ENCODE measurements at places on chromosomes 4 and X.

DNA sequence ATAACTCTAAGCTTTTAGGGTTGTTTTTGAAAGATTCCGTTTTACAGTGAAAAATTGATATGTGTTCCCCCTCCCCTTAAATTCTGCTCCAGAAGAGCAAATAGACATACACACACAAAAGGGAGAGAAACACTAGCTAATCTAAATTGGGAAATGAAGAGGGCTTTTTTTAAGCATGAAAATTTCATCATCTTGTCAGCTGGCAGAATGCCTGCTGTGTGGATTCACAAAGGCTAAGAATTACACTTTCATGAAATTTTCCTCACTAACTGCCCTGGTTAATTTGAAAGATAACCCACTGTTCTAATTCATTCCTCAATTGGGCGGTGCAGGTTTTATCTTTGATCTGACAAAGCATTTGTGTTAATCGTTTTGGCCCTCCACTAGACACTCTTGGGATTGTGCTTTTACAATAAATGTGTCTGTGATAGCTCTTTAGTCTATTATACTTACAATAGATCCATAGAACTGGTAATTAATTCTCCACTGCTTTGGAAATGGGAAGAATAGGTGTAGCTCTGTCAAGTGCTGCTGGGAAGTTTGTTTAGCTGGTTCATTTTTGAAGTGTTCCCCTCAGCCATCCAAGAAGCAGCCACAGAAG, 152.9 kb downstream of the POLA1 start:
- no peak for DNase-seq

DNA sequence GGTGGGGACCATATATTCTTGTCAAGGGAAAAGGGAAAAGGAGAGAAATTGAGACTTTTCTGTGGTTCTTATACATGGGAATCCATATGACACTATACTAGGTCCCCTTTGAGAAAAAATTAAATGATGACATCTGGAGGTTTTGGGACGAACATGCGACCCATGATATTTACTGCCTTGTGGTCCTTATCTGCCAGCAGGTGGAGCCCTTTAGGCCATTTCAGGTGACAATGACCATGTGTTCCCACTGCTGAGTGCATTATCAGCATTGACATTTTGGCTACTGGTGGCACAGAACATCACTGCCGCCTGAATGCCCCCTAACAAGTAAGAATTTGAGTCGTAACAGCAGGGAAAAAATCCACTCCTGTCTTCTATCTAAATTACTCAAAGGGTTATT, 843.4 kb downstream of the FSTL5 start:
- no peak for DNase-seq

DNA sequence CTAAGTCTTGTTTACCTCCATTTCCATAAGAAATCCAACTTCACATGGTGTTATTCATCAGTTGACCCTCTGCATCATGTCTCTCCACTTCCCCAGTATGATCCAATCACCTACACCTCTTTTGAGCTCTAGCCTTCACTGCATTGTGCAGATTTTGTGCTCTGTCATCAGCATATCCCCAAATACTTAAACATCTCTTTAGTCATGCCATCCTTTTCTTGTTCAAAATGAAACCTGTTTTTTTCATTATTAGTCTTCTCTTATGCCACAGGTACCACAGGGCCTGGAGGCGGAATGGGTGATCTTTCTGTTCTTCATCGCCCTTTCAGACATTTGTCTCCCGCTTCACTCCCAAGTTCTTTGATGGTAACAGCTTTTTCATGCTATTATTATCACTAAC, 382.7 kb upstream of the GALNTL6 start:
- DNase-seq, result no peak

- DNase-seq, result no peak
These were observed 3.7 kb upstream of the RAB9A start for GRCh38 chrX:13685126-13685763.

GRCh38 chr4:46889410-46889809, 19.6 kb downstream of the COX7B2 start:
- no peak for DNase-seq

GRCh38 chr4:130186931-130187330, 1091.0 kb downstream of the C4orf33 start:
- no peak for DNase-seq

GRCh38 chr4:127250577-127250976, 382.2 kb upstream of the INTU start:
- DNase-seq, result no peak

GRCh38 chrX:6644411-6644810, 109.5 kb upstream of the VCX3A start:
- DNase-seq, result no peak

GRCh38 chr4:115515366-115515765, 401.9 kb upstream of the NDST4 start:
- DNase-seq, result no peak

DNA sequence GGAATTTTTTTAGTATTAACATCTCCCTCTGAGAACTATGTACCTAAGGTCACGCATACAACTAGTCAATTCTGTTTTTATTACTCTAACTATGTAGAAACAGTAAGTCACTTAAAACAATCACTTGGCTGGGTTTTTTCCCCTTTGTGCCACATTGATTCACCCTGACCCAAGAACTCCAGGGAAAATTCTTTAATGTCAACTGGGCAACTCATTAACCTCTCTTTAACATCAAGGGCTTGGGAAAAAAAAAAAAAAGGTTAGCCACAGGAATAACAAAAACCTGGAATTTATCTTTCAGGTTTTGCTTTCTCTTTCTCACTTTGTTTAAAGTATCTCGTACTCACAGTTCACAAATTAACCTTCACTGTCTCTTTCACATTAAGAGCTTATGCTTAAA, 8.1 kb downstream of the RPL9 start:
- no peak for DNase-seq

DNA sequence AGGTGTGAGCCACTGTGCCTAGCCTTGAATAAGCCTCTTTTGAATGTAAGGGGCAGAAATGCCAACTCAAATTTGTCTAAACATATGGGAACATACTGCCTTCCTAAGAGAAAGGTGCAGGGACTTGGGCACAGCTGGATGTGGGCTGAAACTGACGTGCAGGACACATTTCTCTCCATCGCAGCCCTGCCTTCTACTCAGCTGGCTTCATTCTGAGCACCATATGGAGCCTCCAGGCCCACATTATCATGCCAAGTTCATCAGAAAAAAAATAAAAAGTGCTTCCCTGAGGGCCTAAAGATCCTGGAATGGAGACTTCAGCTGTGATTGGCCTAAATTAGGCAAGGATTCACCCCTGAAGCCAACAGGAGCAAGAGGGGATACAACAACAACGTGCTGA, 386.2 kb downstream of the RAB28 start:
- DNase-seq, result no peak

- no peak for DNase-seq
These were observed 46.1 kb downstream of the KLF3 start for GRCh38 chr4:38710053-38710452.

DNA sequence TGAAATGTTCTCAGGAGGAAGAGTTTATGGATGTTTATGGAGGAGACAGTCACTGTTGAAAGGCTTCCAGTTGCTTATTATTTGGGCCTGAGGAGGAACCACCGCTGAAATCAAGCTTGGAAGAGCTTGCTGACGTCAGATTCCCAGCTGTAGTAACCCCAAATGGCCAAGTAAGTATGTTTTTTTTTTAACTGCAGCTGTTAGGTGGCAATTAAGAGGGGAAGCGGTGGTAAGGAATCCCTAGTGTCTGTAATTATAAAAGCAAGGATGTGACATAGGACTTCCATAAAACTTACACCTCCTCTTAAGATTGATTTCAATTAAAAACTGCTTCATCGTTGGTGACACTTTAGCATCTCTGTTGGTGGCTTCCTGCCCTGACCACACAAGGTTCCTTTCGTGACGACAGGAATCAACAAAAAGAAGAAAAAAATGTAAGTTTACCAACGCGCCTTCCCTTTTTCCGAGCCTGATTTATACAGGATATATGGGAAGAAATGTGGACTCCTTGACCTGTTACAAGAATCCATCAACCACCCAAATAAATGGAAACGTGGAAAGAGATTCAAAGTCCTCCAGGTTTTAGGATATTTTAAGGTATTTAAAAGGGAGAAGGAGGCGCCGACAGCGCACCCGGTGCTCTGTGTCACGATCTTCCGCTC, 884 bp downstream of the RELL1 start:
- DNase-seq, result peak; percentile 5

DNA sequence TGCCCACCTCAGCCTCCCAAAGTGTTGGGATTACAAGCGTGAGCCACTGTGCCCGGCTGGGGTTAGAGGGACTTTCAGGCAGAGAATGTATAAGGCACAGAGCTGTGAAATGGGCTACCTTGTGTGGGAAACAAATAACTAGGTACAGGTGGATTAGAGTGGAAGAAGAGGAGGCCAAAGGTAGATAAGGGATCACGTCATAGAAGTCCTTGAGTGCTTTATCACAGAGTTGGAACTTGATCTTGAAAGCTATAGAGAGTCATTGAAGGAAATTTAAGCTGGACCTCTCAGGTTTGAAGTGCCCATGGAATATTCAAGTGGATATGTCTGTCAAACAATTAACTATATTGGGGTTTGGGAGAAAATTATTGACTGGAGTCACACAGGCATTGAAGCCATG, 8.4 kb downstream of the N4BP2 start:
- no peak for DNase-seq

GRCh38 chr4:87853108-87853507, 20.3 kb downstream of the MEPE start:
- no peak for DNase-seq

DNA sequence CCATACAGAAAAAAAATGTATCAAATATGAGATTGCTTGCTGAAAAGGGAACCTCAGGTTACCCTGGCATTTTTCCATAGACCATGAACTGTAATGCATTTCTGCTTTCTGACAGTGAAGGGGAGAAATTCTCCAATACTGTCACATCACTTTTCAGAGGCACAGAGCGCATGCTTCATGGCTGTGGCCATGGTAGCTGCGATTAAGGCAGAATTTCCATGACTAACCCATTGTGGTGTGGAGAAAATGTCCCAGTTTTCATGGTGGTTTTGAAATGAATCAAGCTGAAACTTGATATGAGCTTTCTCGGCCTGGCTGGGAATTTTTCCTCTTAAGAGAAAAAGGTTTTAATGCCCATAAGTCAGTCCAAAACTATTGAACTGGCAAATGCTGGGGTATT, 39.5 kb upstream of the MAP3K15 start:
- no peak for DNase-seq

- DNase-seq, result no peak
These were observed 283.4 kb downstream of the BCOR start for GRCh38 chrX:39814391-39814790.

DNA sequence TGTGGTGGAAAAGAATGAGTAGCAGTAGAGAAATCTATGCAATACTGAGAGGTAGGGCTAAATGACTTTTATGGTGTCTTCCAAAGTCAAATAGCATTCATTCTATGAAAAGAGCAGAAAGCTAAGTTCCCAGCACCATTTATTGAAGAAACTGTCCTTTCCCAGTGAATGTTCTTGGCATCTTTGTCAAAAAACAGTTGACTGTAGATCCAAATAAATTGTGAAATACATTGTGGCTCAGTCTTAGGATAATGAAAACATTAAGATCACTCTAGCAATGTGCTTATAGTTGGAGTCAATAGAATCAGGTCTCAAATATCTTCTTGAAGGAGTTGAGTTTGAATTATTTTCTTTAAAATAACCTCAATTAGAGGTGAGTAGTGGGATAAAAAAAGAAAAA, 19.4 kb downstream of the AREG start:
- DNase-seq, result no peak

DNA sequence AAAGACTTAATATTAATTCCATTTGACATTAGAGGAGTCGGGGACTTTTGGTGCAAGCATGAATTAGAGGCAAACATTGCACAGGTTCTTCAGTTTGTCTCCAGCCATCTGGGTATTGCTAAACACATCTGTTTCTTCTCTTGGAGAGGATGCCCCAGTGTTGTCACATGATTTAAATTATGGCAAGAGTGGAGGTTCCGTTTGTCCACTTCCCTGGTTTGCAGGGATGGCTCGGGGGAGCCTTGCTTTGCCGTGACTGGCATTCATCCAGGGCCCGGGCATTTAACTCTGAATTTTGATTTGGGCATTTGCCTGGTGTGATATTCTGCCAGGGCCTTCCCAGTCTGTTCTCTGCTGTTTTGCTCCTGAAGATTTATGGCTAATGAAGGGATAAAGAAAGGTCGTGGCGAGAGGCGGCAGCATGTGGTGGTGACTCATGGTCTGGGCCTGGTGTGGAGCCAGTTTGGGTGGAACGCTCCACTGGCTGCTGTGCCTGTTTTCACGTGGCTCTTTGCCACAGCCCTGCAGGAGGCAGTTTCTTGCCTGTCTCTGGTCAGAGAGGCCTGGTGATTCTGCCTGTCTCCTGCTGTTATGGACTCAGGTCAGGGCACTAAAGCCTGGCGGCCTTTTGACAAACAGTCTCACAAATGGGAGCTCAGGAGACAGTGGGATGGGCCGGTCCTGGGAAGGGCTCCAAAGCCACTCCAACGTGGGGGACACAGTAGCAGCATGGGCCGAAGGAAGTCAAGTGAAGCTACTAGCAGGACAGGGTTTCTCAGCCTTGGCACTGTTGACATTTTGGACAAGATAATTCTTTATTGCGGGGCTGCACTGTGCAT, 99.4 kb upstream of the PGRMC2 start:
- no peak for DNase-seq

DNA sequence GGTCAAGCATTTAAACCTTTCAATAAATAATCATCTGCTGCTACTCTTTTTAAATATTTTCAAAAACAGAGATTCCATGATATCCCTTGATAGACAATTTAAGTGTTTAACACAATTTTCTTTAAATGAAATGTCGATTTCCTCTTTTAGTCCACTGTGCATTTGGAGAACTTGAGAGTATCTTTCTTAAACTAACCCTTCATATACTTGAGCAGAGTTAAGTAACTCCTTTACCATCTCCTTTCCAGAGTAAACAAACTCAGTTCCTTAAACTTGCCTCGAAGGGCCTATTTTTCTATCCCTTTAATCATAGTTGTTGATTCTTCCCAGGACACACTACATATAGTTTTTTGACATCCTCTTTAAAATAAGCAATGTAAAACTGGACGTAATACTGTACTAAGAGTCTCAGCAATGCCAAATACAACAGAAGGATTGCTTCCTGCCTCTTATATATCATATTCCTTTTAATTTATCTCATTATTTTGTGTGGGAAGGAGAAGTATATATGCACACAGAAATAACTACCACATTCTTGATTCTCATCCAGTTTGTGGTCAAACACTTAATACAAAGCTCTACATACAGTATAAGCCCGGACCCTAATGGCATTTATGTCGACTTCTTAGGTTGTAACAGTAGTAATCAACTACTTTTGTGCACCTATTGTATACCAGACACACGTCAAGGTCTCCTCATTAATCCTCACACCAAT, 22.8 kb downstream of the RAB28 start:
- no peak for DNase-seq

DNA sequence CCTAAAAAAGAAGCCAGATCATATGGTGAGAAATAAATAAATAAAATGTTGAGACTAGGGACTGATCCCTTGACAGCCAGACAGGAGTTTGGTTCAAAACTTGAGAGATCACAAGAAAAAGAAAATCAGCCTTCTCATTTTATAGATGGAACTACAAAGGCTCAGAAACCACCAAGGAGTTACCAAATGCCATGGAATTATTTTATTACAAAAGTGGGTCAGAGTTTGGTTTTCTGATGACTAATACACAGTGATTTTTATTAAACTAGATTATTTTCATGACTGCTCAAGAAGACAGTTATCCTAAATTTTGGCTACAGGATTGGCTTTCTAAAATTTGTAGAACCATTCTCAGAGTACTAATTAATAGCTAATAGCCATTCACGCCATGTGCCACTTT, 6.2 kb downstream of the CXCL1 start:
- DNase-seq, result no peak
